ENCODE measurements at places on chromosomes 12 and 14.

DNA sequence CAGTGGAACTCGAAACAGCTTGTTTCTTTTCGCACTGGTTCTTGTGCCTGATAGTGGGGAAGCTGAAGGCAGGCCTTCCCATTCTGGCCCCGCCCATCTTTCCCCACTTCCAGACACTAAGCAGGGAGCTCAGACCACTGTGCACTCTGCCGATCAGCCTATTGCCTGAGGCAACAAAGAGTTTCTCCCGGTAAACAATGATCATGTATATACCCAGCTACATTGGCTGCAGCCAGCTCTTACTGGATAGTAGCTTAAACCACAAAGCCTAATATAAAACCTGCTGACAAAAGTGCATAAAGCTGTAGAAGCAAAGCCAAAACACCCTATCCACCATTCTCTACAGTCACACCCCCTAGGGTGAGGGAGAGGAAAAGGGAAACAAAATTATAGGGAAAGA is 24.7 kb upstream of the GLIPR1 start:
- DNase-seq, result no peak

DNA sequence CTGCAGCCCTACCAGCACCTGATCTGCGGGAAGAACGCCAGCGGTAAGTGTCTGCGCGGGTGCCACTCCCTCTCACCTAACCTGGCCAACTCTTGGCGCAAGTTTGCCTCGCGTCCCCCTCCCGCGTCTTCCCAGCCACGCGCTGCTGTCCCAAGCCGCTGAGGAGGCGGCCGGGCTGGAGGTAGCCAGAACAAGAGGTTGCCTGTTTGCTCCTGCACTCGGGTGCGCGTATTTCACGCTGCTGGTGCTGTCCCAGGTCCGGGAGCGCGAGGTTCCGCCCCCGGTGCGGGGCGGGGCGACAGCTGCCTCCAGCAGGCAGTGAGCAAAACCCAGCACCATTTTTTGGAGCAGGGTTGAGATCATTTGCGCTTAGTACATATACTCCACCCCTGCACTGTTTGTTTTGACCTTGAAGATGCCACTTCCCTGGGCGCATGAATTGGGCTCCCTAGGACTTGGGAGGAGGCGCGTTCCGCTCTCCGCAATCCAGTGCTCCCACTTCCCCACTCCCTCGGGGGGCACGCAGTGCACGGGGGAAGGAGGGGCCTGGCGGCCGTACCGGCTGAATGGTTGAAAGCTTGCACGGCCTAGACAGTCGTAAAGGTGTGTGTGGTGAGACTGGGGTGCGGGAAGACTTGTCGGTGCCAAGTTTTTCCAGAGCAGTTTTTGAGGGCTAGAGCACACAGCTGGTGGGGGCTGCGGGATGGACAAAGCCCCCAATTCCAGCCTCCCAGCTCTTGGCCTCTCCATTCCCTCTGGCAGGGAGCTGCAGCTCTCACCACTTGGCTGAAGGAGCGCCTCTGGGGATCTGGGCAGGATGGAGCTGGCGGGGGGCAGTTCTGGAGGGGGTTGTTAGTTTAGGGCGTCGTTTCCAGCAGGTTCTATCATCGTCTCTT is 226.9 kb upstream of the CRY1 start:
- DNase-seq, result no peak

GRCh38 chr14:40629144-40629543 is 977.5 kb upstream of the LRFN5 start:
- no peak for DNase-seq

DNA sequence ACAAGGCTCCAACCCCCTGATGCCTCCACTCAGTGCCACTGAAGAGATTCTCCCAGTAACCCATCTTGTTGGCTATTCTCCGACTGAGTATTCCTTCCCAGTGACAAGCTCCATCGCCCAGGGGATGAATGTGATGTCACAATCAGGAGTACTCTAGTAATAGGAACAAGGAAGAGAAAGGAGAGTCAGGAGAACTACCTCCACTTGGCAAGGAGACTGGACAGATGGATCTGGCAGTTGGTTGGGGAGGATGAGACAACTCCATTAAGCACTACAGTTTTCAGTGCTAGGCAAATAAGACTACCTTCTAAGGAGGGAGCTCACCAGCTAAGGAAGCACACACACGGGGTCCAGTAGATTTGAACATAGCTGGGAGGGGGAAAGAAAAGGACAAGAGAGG is 5.3 kb downstream of the RNF41 start:
- DNase-seq, result no peak

- DNase-seq, result no peak
Observed at GRCh38 chr12:4701395-4702190, 18.6 kb upstream of the GALNT8 start.

DNA sequence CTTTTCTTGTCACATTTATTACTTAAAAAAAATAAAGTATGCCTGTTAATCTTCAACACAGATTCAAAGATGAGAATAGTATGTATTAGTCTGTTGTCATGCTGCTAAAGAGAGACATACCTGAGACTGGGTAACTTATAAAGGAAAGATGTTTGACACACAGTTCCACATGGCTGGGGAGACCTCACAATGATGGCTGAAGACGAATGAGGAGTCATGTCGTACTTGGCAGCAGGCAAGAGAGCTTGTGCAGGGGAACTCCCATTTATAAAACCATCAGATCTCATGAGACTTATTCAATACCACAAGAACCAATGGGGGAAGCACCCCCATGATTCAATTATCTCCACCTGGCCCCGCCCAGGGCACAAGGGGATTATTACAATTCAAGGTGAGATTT is 335.9 kb upstream of the GARIN2 start:
- no peak for DNase-seq

GRCh38 chr14:62939970-62940369 is 105.3 kb downstream of the KCNH5 start:
- DNase-seq, result no peak

- DNase-seq, result no peak
Observed at GRCh38 chr14:105123064-105123665, 45.4 kb downstream of the JAG2 start.

DNA sequence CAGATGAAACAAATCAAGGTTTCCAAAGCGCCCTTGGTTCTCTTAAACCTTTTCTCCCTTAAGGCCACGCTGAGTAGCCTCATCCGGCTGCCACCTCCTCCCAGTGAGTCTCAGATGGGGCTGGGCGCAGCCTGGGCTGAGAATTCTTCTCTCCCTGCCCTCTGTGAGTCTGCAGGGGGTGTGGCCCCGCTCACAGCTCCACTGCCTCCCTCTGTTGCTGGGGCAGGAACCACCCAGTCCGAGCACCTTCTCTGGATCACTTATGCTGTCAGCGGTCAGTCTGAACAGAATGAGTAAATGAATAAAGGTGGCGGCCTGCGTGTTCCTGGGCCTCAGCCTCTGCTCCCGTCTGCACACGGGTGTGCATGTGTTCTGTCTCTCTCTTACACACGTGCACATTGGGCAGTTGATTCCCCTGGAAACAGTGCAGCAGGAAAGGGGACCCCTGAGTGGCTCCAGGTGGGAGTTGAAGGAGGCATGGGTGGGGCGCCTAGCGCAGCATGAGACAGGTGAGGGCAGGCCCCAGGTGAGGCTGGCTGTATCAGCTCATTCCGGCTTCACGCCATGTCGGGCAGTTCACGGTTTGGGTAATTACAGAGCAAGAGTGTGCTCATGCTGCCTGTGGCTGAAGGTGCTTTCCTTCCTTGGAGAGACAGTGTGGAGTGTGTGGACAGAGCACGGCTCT is 4.3 kb downstream of the PAPLN start:
- no peak for DNase-seq

All from iPS DF 19.7 (cell line).